Activated T-cell treated with anti-CD3 and anti-CD28 coated beads for 24 hours (primary cell): ENCODE measurements at places on chromosomes 1 and 21.

DNA sequence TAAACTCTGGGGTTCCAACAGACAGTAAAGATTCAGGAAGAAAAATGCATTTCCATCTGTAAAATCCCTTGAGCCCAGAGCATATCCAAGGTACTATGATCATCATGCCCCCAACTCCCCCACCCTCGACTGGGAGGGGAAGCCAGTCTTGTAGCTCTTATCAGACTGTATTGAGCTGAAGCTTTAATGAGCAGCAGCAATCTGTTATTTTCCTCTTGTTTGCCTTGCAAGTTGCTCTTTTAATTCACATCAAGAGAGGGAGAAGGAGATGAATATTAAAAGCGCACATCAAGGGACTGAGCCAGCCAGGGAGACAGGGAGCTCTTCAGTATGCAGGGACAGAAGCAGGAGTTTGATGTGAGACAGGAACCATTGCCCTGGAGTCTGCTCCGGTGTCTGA lies 52.5 kb upstream of the KCNA3 start:
- no peak for DNase-seq

GRCh38 chr21:45255381-45256020 lies 32.2 kb downstream of the POFUT2 start:
- DNase-seq: no peak

DNA sequence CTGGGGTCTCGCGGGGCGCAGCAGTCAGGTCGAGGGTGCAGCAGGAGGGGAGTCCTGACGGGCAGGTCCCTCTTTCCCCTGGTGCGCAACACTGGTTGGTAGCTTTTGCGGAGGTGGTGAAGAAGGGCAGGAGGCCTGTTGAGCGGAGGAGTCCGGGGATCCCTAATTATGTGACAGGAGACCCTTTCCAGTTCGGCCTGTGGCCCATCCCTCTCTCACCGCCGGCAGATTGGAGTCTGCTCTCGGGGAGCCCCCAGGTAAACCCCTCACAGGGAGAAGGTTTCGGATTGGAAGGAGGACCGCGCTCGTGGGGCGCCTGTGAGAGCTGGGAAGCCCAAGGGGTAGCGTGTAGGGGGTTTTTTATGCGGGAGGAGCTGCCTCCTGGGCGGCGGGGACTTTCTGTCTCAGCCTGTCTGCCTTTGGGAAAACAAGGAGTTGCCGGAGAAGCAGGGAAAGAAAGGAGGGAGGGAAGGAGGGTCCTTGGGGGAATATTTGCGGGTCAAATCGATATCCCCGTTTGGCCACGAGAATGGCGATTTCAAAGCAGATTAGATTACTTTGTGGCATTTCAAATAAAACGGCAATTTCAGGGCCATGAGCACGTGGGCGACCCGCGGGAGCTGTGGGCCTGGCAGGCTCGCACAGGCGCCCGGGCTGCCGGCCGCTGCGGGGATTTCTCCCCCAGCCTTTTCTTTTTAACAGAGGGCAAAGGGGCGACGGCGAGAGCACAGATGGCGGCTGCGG lies 9.5 kb downstream of the SIM2 start:
- no peak for DNase-seq

DNA sequence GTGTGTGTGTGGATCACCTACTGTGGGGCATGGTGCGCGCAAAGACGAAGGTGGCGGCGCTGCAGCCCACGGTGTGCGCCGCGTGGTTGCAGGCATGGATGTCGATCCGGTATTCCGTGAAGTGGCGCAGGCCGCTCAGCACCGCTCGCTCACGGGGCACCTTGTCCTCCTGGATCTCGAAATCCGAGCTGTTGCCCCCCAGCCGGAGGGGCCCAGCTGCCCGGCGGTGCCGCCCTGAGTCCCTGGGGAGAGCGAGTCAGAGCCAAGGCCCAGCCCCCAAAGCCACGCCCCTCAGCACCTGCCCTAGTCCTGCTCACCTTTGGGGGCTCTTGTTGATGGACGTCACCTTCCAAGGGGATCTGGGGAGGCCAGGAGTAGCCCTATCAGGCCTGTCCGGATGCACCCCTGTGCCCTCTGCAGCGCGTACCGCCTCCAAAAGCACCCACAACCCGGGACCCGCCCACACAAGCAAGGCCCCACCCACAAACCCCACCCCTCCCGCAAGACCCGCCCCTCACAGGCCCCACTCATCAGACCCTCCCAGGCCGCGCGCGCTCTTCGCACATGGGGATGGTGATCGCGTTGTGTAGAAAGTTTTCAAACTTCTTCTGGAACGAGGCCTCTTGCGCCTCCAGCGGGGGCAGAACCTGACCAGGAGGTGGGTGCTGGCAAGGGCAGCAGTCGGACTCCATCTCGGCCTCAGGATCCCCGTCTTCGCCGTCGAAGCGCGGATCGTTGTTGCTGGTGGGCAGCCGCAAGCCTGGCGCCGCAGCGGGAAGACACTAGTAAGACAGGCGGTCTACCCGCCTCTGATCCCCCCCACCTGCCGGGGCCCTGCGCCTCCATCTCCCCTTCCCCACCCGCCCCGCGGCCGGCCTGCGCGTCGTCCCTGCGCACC lies 13.6 kb downstream of the INSRR start:
- DNase-seq: no peak

DNA sequence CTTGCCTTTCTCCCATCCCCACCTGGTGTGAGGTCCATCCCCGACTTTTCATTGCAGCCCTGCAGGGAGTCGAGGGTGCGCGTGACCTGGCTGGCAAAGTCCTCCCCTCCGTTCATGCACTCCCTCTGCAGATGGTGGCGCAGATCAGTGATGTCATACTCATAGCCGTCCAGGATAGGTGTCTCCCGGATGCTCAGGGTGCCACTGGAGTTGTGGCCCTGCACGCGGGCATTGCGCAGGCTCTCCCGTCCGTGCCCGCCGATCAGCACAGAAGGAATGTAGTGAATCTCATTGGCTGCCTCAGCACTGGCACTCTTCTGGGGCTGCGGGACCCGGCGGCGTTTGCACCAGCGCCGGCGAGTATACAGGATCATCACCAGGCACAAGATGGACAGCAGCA lies 132.1 kb downstream of the ASTN1 start:
- DNase-seq: no peak

DNA sequence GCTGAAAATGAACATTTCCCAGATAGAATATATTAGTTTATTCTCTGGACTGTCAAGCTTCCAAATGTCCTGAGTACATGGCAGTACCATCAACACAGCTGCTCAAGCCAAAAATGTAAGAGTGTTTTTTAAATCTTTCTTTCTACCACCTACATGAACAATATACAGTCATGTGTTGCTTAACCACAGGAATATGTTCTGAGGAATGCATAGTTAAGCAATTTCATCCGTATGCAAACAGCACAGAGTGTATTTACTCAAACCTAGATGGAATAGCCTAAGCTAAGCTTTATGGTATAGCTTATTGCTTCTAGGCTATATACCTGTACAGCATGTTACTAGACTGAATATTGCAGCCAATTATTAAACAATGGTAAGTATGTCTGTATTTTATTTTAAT lies 561.9 kb upstream of the ADGRL4 start:
- DNase-seq: no peak

- no peak for DNase-seq
These were observed 14.2 kb downstream of the COL6A1 start for GRCh38 chr21:45995686-45996179.

GRCh38 chr1:37794372-37795339 lies 1.0 kb downstream of the MANEAL start:
- DNase-seq: no peak

DNA sequence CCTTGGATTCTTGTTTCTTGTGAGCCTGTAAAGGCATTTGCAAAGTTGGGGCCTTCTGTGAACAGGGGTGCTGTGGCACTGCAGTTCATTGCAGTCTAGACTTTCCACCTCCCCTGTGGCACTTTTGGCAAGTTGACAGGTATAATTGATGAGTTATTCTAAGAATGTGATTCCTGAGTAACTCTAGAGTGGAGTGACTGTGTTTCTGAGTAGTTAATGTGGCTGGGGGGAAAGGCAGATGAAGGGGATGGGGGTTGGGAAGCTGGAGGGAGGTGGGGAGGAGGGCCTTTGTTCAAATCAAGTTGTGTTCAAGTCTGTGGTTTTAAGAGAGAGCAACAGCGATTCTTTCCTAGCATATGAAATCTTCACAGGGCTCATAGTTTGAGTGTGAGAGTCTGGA lies 32.9 kb downstream of the PBX1 start:
- DNase-seq: no peak

GRCh38 chr1:226686440-226687425 lies 52.3 kb downstream of the ITPKB start:
- DNase-seq: no peak

- DNase-seq: no peak
These were observed 88.3 kb downstream of the SMYD3 start for GRCh38 chr1:246418565-246419312.

GRCh38 chr1:60227601-60228000 lies 154.0 kb upstream of the C1orf87 start:
- no peak for DNase-seq

GRCh38 chr1:181794332-181794731 lies 267.2 kb downstream of the ZNF648 start:
- DNase-seq: no peak

DNA sequence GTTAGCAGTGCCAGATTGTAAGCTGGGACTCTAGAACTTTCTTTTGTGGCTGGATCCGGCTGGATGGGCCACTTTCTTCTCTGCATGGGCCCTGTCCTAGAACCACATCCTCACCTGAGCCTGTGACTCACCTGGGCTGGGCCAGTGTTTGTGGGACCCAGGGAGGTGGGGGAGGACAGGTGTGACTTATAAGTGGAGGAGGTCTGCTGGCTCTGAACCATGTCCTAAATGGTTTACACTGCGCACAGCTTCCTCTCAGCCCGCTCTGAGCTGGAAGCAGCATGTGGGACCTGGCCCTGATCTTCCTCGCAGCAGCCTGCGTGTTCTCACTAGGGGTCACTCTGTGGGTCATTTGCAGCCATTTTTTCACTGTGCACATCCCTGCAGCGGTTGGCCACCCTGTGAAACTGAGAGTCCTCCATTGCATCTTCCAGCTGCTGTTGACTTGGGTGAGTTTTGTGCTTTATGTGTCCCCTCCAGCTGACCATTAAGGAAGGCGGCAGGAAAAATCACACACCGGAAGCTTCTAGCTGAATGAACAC lies at the start of gene AADACL3:
Gene AADACL3, plus strand, starts transcription at position 215 of the 542 bp plus-strand sequence. Its CDS starts 67 bp downstream, at position 282.
- DNase-seq: no peak

DNA sequence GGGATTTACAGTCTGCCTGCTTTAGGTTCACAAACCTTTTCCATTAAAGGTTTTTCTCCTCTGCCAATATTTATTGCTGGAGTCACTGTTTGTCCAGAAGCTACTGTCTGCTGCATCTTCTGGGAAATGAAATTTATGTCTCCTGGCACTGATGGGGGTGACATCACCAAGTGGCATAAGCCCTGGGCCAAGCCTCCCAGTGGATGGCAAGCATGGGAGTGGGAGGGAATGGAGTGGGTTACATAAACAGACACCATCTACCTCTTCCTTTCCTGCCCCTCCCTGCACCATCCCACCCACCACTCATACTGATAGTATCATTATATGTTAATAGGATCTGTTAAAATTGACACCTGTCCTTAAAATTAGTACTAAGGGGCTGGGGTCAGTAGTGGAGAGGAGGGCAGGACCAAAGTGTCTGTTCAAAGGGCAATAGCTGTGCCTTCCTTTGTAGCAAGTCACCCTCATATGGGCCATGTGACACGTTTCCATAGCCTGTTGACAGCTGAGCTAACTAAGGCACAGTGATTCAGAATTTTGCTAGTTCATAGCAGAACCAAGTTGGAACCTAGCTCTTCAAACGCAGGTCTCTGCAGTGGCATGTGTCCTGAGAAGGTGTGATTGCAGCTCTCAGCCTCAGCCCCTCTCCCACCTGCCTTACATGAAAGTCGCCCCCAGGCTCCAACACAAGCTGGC lies 71.0 kb downstream of the MAB21L3 start:
- no peak for DNase-seq

GRCh38 chr21:46532080-46532479 lies 72.8 kb downstream of the S100B start:
- DNase-seq: no peak

- DNase-seq: no peak
These were observed 3.4 kb upstream of the PTPRF start for GRCh38 chr1:43527111-43527878.

DNA sequence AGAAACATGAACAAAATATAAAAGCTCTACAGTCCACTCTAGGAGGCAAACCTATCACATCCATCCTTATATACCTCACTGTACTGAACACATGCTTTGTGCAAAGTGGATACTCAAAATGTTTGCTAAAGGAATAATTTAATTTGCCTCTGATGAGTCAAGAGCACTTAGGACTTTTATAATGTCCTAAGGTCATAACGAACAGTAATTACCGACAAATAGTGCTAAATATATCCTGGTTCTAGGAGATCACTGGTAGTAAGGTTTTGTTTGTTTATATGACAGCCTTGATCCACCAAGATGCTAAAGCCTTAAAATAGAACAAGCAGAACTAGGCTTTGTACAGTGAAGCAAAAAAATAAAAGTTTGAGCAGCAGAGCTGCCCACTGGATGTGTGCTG lies 70.6 kb downstream of the GADD45A start:
- no peak for DNase-seq

DNA sequence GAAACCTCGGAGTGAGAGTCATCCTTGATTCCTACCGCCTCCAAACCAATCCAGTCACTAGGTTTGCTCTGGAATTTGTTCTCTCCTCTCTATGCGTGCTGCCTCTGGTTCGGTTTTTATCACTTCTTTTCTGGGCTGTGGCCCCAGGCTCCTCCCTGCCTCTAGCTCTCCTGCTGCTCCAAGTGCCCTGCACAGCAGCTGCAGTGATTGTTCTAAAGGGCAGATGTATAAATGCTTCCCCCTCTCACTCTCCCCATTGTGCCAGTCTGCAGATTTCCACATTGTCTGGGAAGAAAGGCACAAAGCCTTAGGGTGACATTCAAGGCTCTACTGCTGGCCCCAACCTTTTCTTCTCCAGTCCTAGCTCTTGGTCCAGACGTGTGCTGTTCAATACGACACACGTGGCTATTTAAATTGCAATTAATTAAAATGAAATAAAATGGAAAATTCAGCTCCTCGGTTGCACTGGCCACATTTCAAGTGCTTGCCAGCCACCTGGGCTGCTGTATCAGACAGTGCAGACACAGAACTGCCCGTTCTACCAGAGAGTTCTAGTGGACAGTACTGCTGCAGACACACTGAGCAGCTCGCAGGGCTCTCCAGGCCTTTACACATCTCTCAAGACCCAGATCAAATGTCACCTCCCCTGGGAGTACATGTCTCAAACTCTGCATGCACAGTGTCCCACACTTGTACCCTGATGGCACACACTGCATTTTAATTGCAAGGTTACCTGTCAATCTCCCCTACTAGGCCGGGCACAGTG lies 12.4 kb downstream of the TRIM62 start:
- no peak for DNase-seq

GRCh38 chr1:14366091-14367018 lies 232.1 kb upstream of the KAZN start:
- DNase-seq: no peak

- DNase-seq: no peak
These were observed 52.3 kb downstream of the MAB21L3 start for GRCh38 chr1:116163533-116163932.

GRCh38 chr1:5780324-5780716 lies 211.9 kb downstream of the NPHP4 start:
- no peak for DNase-seq

- no peak for DNase-seq
These were observed 70.7 kb downstream of the RYR2 start for GRCh38 chr1:237112663-237113062.
